ENCODE measurements at places on chromosomes 2 and 18.

- no peak for DNase-seq
Measured at GRCh38 chr2:30287190-30287840, 56.0 kb downstream of the LBH start.

DNA sequence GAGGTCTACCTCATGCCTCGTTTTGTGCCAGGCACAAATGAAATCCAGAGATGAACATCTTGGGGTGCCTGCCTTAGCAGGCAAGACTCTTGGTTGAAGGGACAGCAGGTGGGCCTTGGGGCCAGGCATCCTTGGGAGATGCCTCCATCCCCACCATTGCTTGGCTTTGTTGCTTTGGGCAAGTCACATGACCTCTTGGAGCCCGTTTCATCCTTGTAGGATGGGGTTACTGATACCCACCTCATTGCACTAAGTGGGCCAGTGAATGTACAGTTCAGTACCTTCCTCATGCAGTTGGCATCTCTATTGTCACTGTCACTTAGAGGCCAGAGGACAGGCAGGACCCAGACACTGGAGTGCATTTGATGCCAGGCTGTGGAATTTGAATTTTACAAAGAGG, 195.5 kb downstream of the LDLRAD4 start:
- DNase-seq = no peak

GRCh38 chr2:201781557-201782051, 871 bp upstream of the ALS2 start:
- peak; percentile 27 for DNase-seq

- no peak for DNase-seq
Measured at GRCh38 chr2:54438271-54438670, 17.9 kb upstream of the SPTBN1 start.

- no peak for DNase-seq
Measured at GRCh38 chr2:6654279-6654678, 211.4 kb downstream of the CMPK2 start.

DNA sequence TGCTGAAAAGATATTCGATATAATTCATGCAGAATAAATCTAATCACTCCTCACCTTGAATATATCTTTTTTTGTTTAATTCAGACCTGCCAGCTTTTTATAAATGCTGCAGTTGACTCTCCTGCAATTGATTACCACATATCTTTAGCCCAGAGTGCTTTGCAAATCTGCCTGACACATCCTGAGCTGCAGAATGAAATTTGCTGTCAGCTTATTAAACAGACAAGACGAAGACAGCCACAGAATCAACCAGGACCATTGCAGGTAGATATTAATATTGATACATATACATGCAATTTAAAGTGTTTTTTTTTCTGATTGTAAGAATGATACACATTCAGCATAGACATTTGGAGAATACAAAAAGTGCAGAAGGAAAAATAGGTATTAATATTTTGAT, 35.6 kb upstream of the DYNC2LI1 start:
- DNase-seq = no peak
